ENCODE measurements at places on chromosomes 7 and 10. TPM values are rescaled to one million over a fixed set of nuclear protein-coding genes. Genes with fewer than 3 reads are reported as not detected.

DNA sequence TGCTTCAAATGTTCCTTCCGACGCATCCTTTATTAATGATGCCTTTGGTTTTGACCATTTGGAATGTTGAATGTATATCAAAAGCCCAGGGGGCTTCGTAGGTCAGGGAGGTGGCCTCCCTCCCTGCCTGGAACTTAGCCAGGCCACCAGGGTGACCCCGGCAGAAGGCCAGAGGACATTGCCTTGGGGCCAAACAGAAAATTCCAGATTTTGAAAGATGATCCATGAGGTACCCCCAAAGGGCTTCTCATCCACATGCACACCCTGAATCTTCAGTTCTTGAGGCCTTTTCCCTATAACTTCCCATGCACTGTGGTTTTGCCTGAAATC is 171.7 kb downstream of the ADAM12 start:
- DNase-seq = no peak

DNA sequence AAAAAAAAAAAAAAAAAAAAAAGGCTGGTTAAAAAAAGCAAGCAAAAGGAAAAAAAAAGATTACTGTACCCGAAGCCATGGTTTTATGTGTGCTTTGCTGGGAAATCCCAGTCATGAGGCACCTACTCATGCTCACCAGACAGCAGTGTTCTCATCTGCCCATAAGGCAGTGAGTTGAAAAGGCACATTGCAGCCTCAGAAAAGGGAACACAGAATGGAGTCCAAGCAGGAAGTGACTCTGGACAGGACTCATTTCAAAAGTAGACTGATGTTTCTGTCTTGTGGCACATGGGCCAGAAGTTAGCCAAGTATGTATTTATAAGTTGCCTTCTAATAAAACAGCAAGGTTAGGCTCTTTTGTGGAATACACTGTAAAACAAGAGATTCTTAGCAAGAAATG is 40.2 kb downstream of the PDSS1 start:
- peak; percentile 40 for DNase-seq

Gene DDIT4
- 63.7 TPM for polyA plus RNA-seq

Gene PRLHR
- polyA plus RNA-seq = not detected

Gene COL26A1
- not detected for polyA plus RNA-seq

Gene CRHR2
- polyA plus RNA-seq = not detected

DNA sequence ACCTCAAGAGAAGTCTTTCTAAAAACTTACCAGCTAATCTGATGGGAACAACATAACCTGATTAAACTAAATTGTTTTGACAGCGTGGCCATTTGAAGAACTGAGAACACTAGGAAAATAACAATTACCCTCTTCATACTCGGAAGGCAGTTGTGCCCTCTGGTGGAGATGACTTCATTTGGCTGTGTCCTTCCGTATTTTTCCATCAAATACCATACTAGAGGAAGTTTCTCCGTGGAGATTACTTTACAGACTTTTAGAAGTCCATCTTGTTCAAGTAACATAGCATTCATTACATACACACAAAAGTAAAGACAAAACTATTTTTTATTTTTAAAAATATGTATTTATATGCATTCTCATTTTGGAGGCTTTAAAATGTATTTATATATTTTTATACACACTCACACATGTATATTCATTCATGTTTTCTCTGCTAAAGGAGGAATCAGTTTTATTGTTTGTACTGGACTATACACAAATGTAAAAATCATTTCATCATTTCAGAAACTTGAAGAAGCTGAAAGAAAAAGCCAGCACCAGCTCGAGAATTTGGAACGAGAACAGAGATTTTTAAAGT is 25.2 kb downstream of the SMNDC1 start:
- peak; percentile 68 for DNase-seq

- no peak for DNase-seq
These were observed 28.6 kb upstream of the VCL start for GRCh38 chr10:73969224-73969841.

- no peak for DNase-seq
These were observed 25.4 kb downstream of the TLL2 start for GRCh38 chr10:96488161-96488935.

Gene GIMAP1
- 64.1 TPM for polyA plus RNA-seq

Gene PCLO
- polyA plus RNA-seq = not detected

DNA sequence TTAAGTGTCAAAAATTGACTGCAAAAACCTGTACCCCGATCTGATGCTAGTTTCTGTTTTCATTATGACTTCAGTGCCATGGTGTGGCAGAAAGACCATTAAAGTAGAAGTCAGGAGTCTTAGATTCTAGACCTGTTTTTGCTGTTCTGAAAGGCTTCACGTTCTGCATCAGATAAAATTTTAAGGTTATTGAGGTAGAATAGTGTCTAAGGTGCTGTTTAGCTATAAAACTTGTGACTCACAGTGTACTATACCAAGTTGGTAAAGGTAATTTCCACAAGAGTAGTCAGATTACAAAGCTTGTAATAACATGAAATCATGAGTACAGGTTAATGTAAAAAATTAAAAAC is 38.6 kb downstream of the ZNRF2 start:
- peak; percentile 38 for DNase-seq

GRCh38 chr10:124906551-124907001 is 35.3 kb upstream of the ZRANB1 start:
- no peak for DNase-seq

DNA sequence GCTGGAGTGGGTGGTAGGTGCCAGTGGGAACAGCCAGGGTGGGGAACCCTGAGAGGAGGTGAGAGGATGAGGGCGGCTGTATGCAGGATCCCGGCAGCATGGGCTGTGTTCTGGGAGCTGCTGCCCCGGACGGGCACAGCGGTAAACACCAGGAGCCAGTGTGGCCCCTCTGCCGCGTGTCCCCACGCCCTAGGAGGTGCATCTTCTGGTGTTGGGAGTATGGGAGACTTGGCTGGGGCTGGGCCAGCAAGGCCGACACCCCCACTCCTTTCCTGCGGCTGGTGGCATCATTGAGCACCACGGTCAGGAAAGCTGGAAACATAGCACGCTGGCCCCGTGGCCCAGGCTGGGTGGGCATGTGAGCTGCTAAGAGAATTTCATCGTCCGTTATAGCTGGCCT is 24.4 kb upstream of the JAKMIP3 start:
- no peak for DNase-seq

- no peak for DNase-seq
These were observed 10.9 kb downstream of the PNPLA8 start for GRCh38 chr7:108515013-108515412.

- DNase-seq = no peak
These were observed 285.5 kb upstream of the IGFBP3 start for GRCh38 chr7:46206476-46207060.

- no peak for DNase-seq
These were observed 208.2 kb downstream of the WDR11 start for GRCh38 chr10:121059351-121059750.

GRCh38 chr7:37352974-37353948 is 95.4 kb downstream of the ELMO1 start:
- DNase-seq = peak; percentile 86

- no peak for DNase-seq
These were observed 93.5 kb upstream of the KIAA1217 start for GRCh38 chr10:24115403-24115802.

- DNase-seq = no peak
These were observed 804 bp downstream of the TMEM106B start for GRCh38 chr7:12211711-12212485.

GRCh38 chr10:248307-248706 is 113.1 kb downstream of the ZMYND11 start:
- DNase-seq = no peak
